ENCODE measurements at places on chromosomes 2 and 18. TPM values are rescaled to one million over a fixed set of nuclear protein-coding genes. Genes with fewer than 3 reads are reported as not detected.
A peak's percentile ranks its signal among the peaks of the same experiment; 100 is the strongest.

- no peak for DNase-seq
These were observed 16.9 kb downstream of the WNT10A start for GRCh38 chr2:218897394-218898108.

DNA sequence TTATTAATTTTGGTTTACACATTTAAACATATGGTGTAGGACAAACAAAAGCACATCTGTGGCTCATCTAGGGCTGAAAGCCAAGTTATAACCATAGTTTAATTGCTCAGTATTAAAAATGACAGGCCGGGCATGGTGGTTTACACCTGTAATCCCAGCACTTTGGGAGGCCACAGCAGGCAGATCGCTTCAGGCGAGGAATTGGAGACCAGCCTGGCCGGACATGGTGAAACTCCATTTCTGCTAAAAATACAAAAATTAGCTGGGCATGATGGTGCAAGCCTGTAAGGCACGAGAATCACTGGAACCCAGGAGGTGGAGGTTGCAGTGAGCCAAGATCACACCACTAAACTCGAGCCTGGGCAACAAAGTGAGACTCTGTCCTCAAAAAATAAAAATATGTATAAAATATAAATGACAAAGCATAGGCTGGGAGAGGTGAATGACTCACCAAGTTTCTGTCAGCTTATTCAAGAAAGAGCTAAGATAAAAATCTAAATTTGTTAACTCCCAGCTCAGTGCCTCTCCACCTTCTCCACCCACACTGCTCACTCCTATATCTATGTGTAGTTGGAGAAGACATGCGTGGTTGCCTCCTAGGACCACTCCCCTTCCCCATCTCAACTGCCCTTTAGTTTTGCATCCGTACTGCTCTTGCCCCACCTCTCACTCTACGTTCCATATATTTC, 79.2 kb upstream of the PID1 start:
- no peak for DNase-seq

DNA sequence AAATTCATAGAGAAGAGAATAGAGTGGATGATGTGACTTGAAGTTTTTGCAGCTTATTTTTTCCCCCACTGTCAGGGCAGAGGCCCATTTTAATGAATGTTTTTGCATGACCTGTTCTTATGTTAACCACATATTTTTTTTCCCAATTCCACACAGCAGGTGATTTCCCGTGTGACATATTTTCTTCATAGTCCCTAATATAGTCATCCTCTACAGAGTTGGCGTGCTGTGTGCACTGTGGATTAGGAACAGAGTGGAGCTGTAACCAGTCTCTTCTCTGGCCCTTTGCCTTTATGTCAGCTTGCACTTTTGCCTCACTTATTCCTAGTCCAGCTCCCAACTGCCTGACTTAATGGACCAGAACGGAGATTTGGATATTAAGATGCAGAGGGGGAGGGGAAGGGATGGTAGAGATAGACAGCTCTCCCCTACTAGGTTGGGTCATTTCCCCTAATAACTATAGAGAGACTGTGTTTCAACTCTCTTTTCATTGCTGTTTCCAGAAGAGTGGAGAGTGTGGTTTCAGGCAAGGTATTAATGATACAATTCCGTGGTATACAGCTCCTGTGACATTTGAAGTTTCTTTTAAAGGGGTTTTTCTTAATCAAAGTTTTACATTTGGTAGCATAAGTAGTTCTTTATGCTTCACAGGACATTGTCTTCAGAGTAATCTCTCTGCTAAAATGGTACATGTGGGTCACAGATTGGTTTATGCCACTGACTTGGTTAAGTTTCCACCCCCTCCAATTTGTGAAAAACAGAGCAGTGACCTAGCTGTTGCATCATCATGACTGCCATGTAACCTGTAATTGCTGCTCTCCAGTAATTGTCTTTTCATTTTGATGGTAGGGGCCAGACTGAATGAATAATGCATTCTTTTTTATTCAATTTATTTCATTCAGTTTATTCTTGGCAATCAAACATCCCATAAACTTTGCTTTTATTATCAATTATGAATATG, 161.3 kb downstream of the HAUS1 start:
- DNase-seq: no peak

DNA sequence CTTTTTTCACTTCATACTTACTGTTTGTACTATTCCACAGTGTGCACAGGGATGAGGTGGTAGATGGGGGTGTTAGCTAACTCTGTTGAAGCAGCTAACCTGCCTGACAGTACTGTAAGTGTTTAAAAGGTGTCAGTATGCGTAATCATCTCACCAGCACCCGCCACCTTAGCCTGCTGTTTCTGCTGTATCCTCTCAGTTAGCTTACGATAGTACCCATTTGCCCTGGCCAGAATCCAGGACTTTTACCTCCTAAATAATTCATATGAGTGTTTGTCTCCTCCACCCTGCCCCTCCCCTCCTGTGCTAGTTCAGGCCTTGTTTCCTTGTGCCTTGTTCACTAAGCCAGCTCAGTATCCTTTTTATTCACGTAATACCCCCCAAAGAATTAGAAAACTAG, 34.2 kb downstream of the TRAPPC12 start:
- no peak for DNase-seq

- DNase-seq: peak; percentile 25
These were observed 246.3 kb downstream of the TNS1 start for GRCh38 chr2:217756375-217757107.

DNA sequence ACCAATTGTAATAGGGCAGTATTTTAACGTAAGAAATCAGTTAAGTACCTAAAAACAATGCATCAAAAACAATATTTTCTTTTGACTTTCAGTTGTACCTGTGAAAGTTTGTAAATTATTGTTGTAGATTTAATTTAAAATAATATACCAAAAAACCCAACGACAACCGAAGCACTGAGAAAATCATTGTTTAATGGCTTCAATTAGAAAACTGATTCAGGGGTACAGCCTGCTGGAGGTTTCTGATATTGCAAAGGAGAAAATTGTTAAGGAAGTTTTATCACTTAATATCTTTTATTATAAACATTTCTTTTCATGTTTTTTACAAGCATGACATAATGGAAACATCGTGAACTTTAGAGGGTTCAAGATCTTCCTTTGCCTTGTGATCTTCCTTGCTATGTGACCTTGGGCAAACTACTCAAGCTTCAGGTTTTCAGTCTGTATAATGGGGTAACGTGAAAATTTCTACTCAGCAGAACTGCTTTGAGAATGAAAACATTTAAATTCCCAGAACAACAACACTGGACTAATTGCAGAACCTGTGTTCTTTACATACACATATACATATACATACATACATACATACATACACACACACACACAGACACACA, 76.3 kb upstream of the GLS start:
- DNase-seq: peak; percentile 43

DNA sequence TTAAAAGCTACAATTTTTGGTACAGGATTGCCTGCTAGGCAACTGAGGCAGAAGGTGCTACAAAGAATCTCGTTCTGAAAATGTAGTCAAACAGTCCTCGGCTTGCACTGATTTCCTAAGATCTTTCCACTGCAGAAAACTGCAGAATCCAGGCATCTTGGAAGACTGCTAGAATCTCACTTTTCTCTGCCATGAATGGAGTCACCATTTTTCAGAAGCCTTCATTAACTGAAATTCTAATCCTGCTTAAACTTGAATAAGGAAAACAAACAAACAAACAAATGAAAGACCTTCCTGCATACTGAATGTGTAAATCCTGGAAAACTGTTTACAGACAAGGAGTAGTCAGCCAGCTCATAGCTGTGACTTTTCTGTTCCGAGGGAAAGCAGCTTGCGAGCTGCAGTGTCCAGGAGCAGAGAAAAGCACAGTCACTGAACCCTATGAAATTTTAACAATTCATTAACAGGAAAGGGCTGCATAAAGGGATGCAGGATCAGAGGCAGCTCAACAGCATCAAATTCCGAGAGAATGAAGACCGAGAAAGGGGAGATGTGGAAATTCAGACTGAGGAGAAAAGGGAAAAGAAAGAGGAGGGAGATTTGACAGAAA, 210.5 kb upstream of the PIK3C3 start:
- no peak for DNase-seq

ALK gene
- not detected for total RNA-seq

BMP10 gene
- total RNA-seq: not detected

SETBP1 gene
- total RNA-seq: 1.6 TPM

- peak; percentile 34 for DNase-seq
These were observed 9.8 kb upstream of the ERBB4 start for GRCh38 chr2:212548455-212548819.

DNA sequence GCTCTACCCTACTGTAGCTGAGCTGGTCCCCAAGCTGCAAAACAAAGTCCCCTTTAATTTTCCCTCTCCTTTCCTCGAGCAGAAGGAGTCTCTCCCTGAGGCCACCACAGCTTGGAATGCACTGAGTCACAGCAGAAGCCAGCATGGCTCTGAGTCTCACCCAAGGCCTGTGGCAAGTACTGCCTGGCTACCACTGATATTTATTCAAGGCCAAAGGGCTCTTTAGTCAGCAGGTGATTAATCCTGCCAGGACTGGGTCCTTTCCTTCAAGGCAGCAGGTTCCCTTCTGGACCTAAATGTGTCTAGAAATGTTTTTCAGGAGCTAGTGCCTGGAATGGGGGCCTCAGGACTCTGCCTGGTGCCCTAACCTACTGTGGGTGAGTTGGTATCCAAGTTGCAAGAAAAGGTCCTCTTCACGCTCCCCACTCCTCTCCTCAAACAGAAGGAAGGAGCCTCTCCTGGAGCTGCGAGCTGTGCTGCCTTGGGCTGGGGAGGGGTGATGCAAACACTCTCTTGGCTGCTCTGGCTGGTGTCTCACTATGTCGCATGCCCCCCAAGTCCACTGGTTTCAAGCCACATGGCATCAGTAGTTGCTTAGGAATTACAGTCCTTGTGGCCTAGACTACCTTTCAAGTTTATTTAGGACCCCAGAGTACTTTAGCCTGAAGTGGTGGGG, 53.4 kb downstream of the CD28 start:
- DNase-seq: peak; percentile 93

GRCh38 chr2:208097801-208098200, 26.5 kb downstream of the CRYGD start:
- DNase-seq: peak; percentile 22

DNA sequence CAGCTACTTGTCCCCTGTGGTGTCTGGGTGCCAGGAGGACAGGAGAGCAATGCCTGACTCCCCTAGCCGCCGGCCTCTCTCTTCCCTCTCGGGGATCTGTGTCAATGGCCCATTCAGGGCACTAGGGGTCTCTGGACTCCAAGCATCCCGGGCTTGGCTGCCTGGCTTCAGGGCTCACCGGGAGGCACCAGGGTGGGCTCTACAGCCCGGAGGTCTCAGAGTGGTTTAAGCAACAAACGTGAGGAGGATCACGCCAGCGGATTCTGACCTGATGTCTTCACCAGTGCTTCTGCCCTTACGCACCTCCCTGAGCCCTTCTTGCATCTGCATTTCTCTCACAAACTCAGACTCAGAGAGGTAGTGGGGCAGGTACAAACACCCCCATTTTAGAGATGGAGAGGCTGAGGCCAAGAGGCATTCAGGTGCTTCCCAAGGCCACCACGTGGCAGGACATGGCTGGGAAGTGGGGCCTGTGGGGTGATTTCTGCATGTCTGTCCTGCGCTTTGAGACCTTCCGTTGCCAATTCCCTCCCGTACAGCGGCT, 243.0 kb downstream of the CELF4 start:
- peak; percentile 28 for DNase-seq

Data from LHCN-M2 (cell line).